Mesenteric fat pad (tissue), 1 donor: ENCODE measurements at places on chromosomes 5 and 9.

DNA sequence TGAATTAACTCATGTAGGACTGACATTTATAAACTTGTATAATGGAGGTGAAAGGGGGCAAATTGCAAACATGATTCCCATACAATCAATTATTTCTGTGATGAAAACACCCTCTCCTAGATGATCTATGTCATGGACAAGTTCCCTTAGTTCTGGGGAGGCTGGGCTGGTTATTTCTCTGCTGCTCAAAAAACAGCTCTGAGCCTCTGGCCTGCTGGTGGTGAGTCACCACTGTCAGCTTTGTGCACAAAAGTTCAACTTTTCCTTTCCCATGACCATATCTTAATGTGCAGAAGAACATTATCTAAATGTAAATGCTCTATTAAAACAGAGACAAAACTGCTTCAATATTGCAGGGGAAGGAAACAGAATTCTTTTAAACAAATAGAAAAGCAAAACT lies 85.0 kb downstream of the HMHB1 start:
- DNase-seq: no peak

- no peak for DNase-seq
These were observed 439.0 kb upstream of the PTGER4 start for GRCh38 chr5:40240671-40241070.

DNA sequence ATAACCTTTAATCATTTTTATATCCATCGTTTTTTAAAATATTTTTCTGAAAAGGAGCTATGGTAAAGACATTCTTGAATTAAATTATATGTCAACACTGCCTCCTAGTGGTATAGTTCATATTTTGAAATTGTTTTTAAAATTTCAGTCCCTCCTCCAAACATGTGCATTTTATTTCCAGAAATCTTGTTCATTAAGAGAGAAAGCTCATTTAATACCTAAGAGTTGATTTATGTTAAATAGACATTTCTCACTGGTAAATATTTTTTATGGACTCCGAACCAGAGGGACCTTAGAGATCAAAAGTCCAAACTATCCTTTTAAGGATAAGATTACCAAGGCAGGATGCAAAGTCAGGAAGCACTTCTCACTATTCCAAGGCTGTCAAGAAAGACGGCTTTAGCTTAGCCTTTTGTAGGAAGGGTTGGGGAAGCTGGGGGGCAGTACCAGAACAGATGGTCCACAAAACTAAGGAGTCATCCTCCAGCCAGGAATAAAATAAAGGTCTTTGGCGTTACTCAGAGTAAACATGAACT lies 21.6 kb downstream of the BHMT start:
- no peak for DNase-seq

GRCh38 chr5:135169753-135170152 lies 135.7 kb upstream of the PITX1 start:
- DNase-seq: no peak

GRCh38 chr5:63648376-63648775 lies 313.9 kb downstream of the HTR1A start:
- no peak for DNase-seq

GRCh38 chr5:82925061-82925411 lies 152.2 kb downstream of the TMEM167A start:
- DNase-seq: no peak

DNA sequence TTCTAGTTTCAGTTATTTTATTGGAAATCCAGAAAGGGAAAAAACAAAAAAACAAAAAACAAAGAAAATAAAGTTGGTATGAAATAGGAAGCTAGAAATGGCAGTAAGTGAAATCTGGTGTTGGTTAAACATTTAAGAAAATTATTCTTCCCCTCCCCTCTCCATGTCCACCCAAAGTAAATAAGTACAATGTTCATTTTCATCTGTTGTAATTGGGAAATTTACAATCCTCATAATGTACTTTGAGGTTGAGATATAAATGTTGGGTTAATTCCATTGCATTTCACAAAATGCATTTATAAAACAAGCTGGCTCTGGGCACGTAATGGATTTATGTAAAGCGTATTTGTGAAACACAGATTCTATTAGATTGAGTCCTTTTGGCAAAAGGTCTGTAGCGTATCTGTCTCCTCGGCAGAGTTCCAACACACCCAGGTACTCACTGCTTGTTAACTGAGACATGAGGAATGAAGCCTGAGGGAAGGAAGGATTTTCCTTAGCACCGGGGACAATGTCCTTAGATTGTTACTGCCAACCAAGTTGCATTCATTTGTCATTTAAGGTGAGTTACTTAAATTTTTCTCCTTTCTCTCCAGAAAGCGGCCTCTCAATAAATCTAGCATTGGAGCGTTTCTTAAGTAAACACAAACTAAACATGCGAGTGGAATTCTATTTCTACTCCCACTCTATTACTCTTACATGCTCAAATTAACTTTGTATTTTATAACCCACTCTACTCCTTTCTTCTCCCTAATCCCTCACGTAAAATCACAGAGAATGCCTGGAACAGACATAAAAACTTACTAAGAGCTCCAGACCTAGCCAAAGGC lies 912.3 kb upstream of the WWC1 start:
- DNase-seq: no peak

- DNase-seq: peak; percentile 45
These were observed 227.5 kb downstream of the PBX3 start for GRCh38 chr9:125974705-125975104.

DNA sequence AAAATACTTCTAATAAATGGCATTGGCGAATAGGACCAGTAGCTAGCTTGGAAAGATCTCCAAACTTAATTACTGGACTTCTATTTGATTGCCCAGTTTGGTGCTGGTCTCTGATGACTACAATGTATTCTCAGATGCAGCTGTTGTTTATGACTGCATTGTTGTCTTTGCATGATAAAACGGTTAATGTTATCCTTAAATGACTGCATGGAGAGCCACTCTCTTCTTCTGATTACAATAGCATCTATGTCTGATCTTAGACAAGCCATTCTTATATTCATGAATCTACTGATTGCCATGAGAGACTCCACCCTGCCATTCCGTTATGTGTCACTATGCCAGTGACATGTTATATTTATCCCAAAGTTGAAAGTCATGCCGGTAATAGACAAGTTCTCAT lies 42.9 kb upstream of the ERBIN start:
- no peak for DNase-seq

GRCh38 chr5:123598028-123598689 lies 86.2 kb downstream of the CSNK1G3 start:
- no peak for DNase-seq

GRCh38 chr9:130634801-130635200 lies 29.6 kb upstream of the PRDM12 start:
- peak; percentile 51 for DNase-seq

DNA sequence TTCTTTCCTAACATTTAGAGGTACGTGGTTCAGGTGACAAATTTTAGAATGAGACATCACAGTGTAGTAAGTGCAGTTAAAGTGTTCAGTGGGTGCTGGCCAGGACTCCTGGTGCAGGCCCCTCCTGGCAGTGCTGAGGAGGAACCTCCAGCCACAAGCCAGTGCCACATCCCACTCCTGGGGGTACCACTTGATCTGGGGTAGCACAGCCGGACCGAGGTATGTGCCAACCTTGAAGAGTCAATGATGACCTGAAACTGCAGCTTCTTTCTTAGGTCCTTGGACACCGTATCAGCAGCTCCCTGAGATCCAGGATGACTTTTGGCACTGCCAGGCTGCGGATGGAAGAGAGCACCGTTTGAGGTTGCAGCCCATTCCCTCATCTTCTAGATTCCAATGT lies 310.4 kb upstream of the IRX4 start:
- DNase-seq: no peak

GRCh38 chr5:179680014-179680779 lies 637 bp downstream of the CBY3 start:
- DNase-seq: no peak

DNA sequence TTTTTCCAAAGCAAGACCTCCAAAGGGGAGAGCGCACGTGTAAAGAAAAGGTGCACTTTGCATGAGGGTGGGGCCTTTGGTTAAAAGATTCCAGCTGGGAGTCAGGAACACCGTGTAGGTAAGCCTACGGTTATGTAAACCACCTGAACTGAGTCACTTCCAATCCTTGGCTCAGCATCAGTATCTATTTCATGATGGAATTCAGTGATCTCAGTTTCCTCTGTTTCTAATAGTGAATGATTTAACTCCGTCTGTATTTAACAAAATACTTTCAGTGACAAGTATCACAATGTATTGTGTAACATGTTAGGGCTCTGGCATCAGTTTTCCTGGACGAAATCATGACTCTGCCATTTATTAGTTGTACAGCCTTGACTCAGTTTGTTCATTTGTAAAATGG lies 1.3 kb upstream of the SVEP1 start:
- no peak for DNase-seq

DNA sequence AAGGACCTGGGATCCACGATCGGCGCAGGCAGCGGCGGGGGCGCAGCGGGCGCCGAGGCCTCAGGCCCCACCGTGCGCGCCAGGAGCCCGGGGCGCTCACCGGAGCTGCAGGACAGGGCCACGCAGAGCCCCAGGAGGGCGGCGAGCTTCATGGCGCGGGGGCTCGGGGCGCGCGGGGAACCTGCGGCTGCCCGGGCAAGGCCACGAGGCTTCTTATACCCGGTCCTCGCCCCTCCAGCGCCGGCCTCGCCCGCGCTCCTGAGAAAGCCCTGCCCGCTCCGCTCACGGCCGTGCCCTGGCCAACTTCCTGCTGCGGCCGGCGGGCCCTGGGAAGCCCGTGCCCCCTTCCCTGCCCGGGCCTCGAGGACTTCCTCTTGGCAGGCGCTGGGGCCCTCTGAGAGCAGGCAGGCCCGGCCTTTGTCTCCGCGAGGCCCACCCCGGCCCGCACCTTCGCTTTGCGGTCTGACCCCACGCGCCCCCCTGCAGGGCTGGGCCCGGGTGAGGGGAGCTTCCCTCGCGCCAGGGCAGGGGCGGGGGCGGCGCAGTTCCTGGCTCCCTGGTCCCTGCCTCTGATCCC lies at the start of gene SCGB3A1:
Gene SCGB3A1 (minus strand): TSS at position 189 of the 577 bp plus-strand sequence. CDS start 37 bp downstream, at position 152.
- no peak for DNase-seq

DNA sequence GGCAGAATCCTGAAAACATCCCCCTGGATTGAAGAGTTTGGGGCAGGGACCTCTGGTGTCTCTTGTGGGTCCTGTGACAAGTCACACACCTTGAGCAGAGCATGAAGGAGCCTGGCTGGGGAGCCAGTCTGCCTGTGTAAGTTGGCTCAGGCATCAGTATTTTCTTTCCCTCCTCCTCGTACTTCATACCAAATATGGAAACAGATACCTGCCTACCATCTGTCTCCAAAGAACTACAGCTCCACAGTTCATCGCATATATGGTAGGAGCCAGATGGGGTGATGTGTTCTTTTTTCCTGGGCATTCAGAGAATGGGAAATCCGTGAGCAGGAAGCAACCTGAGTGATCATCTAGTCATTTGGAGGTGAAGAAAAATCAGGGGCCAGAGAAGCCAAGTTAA lies 177.3 kb upstream of the RAD23B start:
- DNase-seq: no peak

- DNase-seq: no peak
These were observed 12.5 kb downstream of the UCK1 start for GRCh38 chr9:131518553-131518952.

DNA sequence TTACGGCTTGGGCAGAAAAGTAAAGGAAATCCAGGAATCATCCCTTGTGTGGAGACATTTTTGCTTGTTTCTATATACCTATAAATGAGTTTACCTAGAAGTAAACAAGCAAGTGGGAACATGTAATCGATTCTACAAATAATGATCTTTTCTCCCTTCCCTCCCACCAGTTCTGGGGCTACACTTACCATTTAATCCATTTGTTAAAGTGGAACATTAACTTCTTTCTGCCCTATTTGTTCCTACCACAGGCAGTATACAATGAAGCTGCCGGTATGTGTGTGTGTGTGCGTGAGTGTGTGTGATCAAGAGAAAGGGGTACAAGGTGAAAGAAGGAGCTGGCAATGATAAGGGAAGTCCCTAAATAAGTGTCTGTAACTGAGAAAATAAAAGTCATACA lies 26.4 kb upstream of the ELL2 start:
- no peak for DNase-seq

GRCh38 chr9:123359106-123359505 lies 3.1 kb downstream of the CRB2 start:
- no peak for DNase-seq

GRCh38 chr9:95415158-95415557 lies 97.6 kb upstream of the FANCC start:
- DNase-seq: no peak

DNA sequence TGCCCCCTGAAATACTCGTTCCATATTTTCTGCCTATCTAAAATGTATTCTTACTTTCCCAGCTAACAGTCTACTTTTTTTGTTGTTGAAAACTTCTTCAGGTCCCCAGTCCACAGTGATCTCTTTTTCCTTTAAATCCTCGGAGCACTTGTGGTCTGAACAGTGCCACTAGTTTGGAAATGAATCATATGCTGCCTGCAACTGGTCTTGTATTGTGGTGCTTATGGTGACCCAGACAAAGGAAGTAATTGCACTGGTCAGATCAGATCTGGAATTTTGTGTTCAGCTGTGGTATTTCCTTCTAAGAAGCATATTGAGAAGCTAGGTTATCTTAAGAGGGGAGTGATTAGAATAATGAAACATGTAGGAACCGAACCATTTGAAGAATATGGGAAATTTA lies 2.9 kb downstream of the UNC13B start:
- DNase-seq: no peak

GRCh38 chr9:90394871-90395270 lies 247.8 kb downstream of the DIRAS2 start:
- no peak for DNase-seq
